ENCODE measurements at places on chromosomes 6 and 20.

- peak; percentile 3 for DNase-seq
Measured at GRCh38 chr20:33415948-33416347, 14.6 kb upstream of the CDK5RAP1 start.

- DNase-seq = no peak
Measured at GRCh38 chr20:63045401-63045800, 38.6 kb upstream of the BHLHE23 start.

GRCh38 chr6:130598021-130598989 lies 228.9 kb upstream of the SMLR1 start:
- no peak for DNase-seq

DNA sequence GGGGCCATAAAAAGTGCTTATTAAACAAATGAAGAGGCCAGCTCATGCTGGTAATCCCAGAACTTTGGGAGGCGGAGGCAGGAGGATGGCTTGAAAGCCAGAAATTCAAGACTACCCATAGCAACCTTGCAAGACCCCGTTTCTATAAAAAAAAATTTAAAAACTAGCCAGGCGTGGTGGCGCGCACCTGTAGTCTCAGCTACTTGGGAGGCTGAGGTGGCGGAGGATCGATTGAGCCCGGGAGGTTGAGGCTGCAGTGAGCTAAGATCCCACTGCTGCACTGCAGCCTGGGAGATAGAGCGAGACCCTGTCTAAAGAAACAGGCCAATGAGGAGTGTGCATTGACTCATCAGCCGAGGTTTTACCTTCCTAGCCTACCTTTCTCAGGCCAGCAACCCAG lies 15.2 kb downstream of the NPEPL1 start:
- no peak for DNase-seq

DNA sequence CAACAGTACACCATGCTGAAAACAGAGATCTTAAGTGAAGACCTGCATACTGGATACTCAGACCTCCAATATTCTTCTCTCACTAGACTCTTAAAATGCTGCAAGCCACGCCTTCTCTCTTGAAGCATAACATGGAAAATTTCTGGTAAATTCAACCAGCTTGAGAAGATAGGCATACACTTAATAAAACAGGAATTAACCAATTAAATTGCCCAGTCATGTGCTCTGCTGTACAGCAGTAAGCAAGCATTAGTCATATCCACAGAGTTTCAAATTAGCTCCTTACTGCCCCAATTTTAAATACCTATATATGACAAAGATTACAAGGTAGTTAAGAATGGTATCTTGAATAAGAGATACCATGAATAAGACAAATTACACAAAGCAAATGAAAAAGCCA lies 53.8 kb downstream of the C6orf58 start:
- DNase-seq = no peak

- no peak for DNase-seq
Measured at GRCh38 chr6:104702126-104702841, 157.4 kb downstream of the HACE1 start.

GRCh38 chr6:142735204-142735603 lies 209.8 kb downstream of the HIVEP2 start:
- DNase-seq = no peak

DNA sequence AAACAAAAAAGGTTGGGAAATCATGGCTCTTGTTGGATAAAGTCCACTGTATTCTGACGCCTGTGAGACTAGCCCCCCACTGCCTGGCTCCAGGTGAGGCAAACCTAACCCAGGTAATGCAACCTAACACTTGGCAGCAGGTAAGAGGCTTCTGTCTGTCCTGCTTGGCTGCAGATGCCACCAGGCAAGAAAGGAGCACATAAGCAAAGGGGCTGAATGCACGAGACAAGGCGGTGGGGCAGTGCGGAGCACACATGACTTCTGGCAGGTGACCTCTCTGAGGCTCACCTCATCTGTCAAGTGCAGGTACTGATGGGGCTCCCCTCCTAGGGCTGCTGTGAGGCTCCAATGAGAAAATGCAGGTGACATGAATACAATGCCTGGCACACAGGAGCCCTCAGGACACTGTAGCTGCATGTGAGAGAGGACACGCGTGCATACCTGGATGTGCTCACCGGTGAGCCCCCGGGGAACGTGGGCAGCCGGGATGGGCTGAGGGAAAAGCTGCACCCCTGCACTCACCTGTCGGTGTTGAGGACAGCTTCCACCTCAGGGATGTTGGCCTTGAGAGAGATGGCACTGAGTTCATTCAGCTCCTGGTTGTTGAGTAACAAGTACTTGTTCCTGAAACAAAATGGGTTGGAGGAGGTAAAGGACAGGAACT lies 54.1 kb downstream of the MYH7B start:
- no peak for DNase-seq

DNA sequence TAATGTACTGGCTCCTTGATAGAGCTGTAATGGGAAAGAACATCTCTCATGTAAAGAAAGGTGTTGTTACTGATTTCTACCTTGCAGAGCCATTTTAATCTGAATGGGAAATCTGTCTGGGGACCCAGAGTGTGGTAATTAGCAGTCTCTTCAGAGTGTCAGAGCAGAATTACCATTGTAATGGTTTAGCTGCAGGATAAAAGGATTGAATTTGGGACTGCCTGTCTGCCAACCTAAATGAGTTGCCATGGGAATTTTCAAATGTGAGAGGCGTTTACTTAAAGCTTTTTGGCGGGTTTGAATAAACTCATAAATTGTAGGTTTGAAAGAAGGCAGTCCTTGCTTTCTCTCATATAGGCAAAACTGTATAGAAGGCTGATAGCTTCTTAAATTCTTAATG lies 128.8 kb downstream of the QKI start:
- DNase-seq = peak; percentile 39

GRCh38 chr20:25136643-25137559 lies 55.0 kb upstream of the VSX1 start:
- no peak for DNase-seq

- no peak for DNase-seq
Measured at GRCh38 chr6:21000331-21000801, 466.1 kb downstream of the CDKAL1 start.

DNA sequence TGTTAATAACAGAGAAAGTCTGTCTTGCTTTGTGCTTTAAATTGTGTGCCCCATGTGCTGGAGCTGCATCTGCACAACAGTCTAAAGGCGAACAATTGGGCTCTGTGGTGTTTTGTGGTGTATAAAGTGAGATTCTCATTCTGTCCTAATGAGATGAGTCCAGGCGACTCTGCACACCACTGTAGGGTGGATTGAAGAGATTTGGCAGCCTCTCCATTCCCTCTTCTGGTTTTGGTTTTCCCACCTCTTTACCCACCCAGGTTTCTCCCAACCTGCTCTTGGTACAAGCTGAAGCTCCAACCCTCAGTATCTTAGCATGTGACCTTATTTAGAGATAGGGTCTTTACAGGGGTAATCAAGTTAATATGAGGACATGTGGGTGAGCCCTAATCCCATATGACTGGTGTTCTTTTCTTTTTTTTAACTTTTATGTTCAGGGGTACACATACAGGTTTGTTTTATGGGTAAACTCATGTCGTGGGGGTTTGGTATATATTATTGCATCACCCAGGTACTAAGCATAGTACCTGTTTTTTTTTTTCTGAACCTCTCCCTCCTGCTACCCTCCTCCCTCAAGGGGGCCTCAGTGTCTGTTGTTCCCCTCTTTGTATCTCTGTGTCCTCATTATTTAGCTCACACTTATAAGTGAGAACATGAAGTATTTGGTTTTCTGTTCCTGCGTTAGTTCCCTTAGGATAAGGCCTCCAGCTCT lies 217.6 kb upstream of the DTNBP1 start:
- DNase-seq = no peak

- no peak for DNase-seq
Measured at GRCh38 chr6:143295932-143296331, 154.6 kb downstream of the ADAT2 start.

DNA sequence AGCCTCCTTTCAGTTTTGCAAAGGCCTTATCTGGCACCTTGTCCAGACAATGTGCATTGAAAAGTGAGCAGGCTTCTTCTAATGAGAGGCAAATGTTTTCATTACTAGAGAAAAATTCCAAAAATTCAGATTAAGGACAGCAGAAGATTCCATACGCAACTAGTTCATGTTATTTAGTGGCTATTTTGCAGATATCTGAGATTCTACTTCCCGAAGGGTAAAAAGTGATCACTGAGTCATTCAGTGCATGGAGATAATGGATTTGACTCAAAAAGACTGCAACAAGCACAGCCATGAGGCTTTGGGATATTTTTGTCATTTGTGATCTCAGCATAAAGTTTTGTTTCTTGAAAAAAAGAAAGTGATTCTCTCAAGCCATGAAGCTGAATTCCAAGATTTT lies 29.9 kb downstream of the METTL24 start:
- DNase-seq = no peak

DNA sequence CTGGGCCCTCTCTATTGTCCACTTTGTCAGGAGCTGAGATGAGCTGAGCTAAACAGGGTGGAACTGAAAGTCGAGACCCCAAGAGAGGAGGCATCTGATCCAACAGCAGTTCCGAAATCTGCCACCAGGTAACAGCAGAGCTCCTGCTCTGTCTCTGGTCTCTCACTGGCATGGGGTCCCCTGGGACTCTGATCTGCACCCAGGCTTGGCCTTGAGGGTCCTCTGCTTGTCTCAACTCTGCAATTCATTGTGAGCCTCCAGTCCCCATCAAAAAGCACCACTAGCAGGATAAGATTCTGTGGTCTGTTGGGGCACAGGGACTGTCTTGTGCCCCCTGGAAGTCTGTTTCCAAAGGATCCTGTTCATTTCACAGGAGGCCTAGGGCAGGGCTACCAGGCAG lies 62.5 kb upstream of the TOP1 start:
- no peak for DNase-seq

DNA sequence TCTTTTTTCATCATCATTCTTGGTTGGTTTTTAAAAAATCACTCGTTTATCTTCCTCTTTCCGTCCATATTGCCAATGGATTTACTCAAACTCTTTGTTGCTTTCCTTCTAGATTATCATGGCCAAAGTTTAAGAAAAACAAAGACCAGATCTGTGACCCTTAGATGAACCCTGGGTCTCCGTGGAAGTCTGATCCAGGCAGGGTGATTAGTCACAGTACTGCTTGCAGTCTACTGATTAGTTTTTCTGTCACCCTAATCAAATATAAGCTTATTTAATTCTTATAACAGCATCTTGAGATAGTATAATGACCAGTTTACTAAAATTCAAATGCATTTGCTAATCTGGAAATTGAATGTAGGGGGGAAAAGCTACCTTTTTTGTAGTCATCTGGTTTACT lies 6.0 kb upstream of the SMIM28 start:
- DNase-seq = no peak

DNA sequence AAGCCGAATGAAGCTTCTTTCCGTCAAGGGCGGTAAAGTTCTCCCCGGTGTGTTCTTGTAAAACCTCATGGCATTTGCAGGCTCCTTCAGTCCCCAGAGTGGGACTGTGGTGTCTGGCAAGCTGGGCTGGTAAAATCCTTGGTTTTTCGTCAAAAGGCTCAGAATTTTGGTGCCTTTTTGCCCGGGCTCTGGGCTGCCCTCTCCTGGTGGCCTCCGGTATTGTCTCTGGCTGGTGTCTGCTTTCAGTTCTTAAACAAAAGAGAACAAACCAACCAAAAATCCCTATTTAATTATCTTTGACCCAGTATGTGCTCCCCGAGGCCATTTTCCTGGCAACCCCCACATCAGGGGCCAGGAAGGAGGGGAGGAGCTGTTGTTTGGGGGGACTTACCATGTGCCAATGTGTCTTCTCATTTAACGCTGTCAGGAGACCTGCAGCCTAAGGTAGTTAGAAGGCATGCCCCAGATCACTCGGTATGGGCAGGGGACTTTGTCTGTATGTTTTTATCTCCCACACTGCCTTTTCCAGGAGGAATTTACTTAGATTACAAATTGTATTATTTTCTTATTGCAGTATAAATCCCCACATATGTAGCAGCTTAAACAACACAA lies 11.1 kb downstream of the CDH4 start:
- DNase-seq = no peak

GRCh38 chr20:6651016-6651415 lies 116.5 kb upstream of the BMP2 start:
- DNase-seq = no peak

DNA sequence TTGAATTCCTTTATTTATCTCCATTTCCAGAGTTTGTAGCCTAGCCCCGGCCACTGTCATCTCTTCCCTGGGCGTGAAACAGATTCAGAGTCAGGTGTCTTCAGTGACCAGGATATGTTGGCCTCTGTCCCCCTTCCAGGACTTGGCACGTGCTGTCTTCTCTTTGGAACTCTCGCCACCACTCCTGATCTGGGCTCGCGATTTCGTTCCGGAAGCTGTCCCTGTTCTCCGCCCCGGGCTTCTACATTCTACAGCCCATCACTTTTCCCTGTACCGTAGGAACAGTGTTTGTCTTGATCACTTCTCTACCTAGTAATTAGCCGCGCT lies 739 bp downstream of the GSS start:
- peak; percentile 51 for DNase-seq

DNA sequence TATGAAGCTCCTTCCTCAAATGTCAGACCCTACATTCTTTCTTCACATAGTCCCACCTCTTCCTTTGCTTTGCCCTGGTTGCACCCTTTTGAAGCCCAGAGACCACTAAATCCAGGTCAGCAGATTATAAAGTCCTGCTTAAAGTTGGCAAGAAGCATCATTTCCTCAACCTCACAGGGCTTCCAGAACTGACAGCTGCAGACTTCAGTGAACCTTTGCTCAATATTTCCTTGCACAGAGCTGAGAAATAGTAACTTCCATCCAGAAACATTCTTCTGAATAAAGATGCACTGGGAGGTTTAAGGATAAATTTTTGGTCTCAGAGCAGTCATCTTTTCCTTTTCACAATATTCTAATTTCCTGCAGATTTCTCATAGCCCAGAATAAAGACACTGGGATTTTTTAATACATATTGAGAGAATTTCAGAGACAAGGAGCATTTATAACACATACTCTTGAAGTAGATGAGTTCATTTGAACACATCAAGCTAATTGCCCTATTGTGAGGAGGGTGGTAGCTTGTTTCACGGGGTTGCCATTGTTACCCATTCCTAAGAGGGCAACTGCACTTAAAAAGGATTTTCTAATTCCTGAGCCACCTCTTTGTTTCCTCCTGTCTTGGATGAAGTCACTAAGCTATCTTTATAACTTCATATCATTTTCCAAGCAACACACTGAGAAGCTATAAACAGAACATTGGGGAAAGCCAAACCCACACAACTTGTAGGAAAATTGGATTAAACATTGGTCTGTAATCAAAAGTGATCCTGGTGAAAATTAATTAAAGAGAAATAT lies 150.2 kb upstream of the PLN start:
- DNase-seq = no peak

- no peak for DNase-seq
Measured at GRCh38 chr20:48404598-48404997, 423.2 kb downstream of the PREX1 start.

GRCh38 chr6:17684134-17684533 lies 22.6 kb downstream of the NUP153 start:
- no peak for DNase-seq

DNA sequence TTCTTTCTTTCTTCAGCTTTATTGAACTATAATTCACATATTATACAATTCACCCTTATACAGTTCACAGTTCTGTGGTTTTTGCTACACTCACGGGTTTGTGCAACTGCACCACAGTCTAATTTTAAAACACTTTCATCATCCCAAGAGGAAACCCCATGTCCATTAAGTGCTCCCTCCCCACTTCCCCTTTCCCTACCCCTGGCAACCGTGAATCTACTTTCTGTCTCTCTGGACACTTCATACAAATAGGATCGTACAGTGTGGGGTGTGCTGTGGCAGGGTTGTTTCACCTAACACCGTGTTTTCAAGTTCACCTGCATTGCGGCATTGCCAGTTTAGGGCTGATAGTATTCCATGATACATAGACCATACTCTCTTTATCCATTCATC lies 118.8 kb downstream of the PHACTR3 start:
- no peak for DNase-seq

GRCh38 chr6:9862603-9863167 lies 552.2 kb downstream of the TFAP2A start:
- DNase-seq = no peak
